ENCODE measurements at places on chromosomes 13 and 19.
A peak's percentile ranks its signal among the peaks of the same experiment; 100 is the strongest.

DNA sequence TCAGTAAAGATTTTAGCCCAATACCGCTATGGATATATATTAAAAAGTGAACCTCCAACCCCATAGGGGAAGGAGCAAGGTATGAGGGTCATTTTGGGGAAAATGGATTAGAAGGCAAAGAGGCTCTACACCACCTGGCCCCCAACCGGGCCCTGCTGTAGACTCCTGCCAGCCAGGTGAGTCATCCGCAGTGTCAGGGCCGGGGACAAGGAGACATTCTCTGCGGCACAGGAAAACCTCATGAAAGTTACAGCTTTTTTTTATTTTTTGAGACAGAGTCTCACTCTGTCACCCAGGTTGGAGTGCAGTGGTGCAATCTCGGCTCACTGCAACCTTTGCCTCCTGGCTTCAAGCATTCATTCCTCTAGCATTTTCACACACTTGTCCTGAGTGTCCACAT, 32.0 kb downstream of the ZFR2 start:
- no peak for DNase-seq

- DNase-seq: peak; percentile 40
Measured at GRCh38 chr19:2015608-2015950, at the start of gene BTBD2. BTBD2 (minus strand) TSS chr19:2015714; CDS start chr19:2015703, 11 bp downstream.

DNA sequence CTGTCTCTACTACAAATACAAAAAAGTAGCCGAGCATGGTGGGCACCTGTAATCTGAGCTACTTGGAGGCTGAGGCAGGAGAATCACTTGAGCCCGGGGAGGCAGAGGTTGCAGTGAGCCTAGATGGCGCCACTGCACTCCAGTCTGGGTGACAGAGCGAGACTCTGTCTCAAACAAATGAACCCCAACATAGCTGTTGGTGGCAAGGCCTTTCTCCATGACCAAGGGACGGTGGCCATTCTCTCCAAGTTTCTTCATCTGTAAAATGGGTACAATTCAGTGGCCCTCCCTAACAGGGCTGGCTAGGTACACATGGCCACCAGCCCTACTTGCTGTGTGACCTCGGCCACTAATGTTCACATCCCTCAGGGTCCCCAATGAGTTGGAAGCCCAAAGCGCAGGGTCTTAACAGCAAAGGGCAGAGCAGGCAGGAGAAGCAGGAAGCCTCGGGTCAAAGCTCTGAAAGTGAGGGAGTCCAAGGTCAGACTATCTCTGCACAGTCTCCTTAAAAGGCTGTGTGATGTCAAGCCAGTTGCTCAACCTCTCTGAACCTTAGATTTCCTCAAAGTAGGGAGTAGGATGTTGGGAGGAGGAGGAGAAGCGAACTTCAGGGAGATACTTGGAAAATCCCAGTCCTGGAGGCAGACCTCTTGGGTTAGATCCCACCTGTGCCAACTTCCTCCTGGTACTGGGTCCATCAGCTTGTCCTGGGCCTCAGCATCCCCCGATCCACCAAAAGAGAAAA, 2.7 kb downstream of the JUND start:
- DNase-seq: no peak

DNA sequence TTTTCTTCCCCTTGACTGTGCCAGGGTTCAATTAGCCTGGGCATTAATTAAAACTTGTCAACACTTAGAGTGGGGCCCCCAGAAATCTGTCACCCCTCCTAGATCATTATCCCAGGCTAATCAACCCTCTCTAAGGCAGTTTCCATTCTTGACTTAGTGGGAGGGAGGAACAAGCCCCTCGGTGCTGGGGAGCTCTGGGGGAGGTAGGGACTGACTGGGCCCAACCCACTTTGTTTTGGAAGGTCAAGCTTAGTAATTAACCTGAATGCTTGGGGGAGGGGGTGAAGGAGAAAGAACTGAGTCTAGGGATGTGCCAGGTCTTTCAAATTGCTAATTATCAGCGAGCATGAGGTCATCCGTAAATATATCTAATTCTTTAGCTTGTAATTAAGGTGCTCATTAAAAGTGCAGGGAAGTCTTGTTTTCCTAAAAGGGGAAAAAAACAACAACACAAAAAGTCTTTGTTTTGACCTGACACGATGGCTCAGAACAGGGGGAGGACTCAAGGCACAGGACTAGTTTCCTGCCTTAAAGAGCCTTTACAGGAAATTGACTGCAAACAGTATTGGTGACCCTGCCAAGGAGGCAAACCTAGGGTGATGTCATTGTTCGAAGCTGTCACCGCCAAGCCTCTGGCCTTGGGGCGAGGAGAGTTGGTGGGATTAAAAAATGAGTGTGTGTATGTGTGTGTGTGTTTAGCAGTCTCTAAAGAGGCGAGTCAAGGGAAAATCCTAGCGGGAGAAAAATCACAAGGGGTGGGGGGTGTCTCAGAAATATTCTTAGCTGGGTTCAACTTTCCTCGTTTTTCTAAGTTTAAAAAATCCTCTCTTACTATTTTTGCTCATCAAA, 19.4 kb downstream of the ACTN4 start:
- DNase-seq: no peak

DNA sequence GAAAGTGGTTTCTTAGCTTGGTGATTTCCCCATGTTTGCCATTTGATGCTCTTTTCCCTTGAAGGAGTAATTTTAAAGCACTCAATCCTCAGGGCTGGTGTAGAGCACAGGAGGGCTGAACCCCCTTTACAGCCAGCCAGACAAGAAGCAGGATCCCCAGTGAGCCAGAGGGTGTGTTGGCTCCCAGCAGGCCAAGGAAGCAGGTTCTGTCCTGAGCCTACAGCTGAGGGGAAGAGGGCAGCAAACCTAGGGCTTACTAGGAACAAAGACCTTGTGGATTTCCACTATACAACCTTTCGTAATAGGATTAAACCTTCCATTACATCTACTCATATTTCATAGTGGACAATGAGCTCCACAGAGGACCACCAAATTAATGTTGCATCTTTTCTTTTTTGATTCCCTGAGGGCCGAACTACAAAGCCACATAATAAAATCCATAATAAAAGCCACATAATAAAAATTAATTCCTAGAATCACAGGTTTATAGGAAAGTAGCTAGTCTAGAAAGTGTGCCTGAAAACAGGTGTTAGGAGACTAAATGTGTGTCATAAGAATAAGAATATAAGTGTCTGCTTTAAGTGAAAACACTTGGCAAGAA, 300.2 kb downstream of the DCLK1 start:
- DNase-seq: no peak

GRCh38 chr13:95360464-95361097, 59.3 kb upstream of the ABCC4 start:
- DNase-seq: no peak

DNA sequence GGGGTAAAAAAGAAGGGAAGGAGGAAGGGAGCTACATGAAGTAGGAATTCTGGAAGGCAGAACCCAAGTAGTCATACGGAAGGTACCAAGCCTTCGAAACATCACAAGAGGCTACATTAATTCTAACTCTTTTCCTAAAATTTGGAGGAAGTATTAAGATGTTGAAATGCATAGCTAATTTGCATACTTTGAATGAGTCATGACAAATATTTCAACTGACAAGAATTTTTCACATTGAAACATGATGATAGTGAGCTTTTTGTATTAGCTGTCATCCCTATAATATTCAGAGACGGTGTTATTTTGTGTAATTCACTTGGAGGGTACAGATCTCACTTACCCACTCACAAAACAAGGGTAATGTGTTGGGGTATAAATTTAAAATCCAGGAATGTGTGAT, 9.1 kb upstream of the ACOD1 start:
- DNase-seq: no peak

- no peak for DNase-seq
Measured at GRCh38 chr19:48069435-48069834, 25.6 kb upstream of the CABP5 start.

DNA sequence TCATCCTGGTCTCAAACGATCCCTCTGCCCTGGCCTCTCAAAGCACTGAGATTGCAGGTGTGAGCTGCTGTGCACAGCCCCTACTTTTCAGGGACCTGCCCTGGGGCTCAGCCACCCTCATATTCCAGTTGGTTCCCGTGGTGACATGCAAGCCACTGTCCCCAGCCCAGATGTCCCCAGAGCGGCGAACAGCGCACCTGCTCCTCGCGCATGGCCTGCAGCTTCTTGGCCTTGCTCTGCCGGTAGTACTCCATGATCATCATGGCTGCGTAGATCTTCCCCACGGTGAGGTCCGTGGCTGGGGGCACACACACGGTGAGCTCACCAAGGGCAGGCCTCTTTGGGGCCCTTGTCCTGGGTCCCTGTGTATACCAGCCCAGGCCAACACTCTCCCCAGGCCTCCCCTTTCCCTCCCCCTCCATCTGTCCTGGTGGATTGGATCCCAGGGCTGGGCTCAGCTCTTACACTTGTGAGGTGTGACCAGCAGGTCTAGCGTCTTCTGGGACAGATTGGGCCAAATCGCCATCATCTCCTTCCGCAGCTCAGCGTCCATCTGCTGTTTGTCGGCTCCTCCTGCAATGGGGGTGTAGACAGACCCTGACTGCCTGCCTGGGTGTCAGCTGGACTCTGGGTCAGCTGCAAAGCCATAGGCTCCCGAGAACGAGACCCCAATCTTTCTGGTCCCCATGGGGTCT, 64.0 kb downstream of the IER2 start:
- DNase-seq: no peak

- DNase-seq: no peak
Measured at GRCh38 chr19:12656899-12657571, 9.5 kb downstream of the MAN2B1 start.

DNA sequence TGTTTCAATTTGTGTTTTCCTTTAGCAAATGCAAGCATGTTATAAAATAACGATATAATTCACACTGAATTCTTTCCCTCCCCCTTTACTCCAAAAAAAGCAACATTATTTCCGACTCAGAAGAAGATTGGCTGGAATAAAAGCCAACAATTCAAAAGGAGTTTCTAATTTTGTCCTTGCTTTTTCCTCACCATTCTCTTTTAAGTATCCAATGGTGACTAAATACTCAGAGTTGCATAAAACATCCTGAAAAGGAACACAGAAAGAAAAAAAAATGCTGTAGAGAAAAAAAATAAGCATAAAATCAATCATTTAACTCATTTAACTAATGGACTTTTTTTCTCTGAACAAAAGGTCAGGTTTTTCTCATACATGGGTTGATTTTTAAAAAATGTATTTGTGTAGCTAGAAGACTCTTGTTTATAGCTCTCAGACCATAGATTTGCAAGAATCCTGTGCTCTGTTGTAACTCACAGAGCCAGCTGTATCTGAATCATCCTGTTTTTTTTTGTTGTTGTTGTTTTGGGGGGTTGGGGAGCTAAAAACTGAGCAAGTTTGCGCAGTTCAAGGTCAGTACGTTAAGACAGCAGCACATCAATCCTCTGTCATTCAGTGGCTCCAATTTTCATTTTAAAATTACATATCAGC, 108.1 kb downstream of the PCDH17 start:
- no peak for DNase-seq

DNA sequence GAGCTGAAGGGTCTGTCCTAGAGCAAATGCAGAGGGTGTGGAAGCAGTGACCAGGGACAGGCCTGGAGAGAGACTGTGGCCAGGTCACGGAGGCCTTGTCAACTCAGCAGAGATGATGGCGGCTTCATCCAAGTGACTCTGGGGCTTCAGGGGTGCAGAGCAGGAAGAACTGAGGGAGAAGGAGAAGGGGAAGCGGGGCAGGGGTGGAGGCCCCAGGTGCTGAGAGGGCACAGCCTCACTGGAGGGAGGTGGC, 299.1 kb downstream of the ZNF536 start:
- no peak for DNase-seq

DNA sequence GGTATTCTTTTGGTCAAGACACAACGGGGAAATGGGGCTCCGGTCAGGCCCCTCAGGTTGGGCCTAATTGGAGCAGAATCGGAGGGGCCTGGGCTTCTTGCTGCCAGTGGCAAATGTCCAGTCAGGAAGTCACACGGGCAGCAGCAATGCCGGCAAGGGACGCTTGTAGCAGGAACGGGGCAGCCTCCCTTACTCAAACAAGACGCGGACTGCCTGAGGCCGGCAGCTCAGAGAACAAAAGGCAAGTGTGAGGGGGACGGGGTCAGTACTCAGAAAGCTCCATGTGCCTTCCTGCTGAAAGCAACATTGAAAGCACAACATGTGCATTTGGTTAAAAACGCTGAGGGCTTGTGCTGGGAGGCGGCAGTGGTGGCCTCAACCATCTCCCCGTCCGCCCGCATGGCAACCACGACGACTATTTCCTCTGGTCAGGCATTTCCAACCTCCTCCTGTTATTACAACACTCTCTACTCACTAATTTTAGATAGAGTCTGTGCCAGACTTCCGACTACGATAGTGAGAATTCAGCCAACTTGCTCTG, 20.5 kb upstream of the RASA3 start:
- no peak for DNase-seq

DNA sequence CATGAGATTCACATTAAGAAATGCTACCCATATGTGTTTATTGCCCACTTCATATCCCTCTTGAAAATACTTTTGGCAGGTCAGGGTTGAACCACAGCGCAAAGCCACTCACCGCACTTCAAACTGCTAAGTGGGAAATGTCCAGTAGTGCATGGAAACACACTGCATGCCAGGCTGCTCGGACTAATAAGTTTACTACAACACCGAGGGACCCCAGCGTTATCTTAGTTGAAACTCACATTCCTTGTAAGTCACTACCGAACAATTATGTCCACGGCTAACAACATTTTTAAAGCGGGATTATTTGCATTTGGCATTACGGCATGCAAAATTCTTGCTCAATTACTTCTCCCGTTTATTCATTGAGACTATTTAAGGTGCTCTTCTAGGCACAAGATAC, 4.0 kb downstream of the BRD4 start:
- no peak for DNase-seq

DNA sequence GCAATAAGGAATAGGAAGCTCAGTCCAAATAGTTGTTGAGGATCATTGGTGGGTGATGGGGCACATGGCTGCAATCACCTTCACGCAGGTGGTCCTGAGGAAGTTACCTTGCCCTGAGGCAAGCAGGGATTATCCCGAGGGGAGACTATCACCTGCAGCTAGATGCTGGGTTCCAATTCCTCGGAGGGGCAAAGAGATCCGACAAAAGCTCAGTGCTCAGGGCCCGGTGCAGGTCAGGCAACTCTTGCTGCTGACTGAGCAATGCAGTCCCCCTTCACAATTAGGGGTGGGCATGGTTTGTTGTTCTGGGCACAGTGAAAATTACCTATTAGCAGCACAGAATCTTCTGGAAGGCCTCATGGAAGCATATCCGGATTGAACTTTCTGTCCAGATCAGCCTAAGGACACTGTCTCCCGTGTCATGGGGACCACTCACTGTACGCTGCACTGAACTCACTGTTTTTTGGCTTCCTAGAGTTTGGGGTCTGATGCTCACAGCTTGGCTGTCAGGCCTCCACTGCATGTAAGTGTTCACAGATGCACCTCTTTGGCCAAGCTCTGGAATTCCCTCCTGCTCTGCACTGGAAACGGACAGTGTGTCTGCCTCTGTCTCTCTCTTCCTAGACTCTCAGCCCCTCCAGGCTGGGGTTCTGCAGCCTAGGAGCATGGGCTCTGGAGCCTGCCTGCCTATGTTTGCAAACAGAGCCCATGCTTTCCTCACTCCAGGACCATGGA, 372.7 kb downstream of the ZNF536 start:
- no peak for DNase-seq

DNA sequence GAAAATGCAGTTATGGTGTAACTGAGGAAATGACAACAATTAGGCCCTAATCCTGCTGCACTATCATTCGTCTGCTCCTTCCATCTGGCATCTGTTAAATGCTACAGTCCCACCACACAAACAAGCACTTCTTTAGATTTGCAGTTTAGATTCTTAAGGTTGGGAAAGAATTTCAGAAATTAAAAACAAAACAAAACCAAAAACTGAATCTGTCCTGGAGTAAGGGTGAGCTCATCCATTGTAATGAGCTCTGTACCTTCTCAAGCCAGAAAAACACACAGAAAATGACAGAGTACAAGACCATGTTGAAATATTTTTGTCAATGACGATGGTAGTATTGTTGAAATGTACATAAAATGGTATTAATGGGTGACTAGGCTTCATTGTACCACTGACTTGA, 28.3 kb downstream of the SMAD9 start:
- no peak for DNase-seq

GRCh38 chr19:11887611-11888531, at the start of gene ZNF69:
ZNF69 (plus strand) TSS chr19:11887782; CDS start chr19:11887924, 142 bp downstream.
- DNase-seq: peak; percentile 43

All from stimulated activated CD8-positive, alpha-beta memory T cell treated with anti-CD3 and anti-CD28 coated beads, Interleukin-15, amount 100 ng/mL, for 1 hour (primary cell).